ENCODE measurements at places on chromosomes 12 and 14.

DNA sequence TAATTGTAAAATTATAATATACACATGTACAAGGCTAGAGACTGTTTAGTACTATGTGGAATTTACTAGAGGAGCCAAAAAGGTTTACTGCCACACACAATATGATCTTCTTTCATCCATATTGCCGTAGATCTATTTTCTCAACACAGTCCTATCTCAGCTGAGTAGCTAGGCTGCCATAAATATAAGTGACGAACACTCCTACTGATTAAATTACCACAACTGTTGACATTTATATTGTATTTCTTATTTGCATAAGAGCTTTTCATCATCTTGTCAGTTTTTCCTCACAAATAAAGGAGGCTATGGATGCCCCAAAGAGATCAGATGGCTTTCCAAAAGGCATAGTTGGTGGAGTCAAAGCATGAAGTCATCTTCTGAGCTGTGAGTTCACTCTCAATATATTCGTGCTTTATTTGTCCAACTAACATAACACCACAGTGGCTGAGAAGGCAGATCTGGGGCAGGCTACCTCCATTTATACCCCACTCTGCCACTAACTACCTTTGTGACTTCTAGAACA, 78.6 kb downstream of the CCDC59 start:
- DNase-seq: no peak

DNA sequence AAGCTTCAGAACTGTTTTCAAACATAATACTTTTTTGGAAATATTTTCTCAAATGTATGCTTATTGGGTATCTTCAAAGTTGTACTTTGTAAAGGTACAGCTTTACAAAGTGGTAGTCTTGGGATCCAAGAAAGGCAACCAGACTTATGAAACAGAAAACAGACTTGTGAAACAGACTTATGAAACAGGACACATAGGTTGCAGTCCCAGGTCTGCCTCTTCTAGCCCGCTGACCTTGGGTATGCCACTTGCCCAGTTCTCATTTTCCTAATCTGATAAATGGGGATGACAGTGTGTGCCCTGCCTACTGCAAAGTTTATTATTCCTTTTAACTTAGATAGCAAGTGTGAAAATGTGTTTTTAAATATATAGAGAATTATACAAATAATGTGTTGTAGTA, 114.3 kb downstream of the KICS2 start:
- no peak for DNase-seq

GRCh38 chr12:106249411-106250135, 1.8 kb upstream of the CKAP4 start:
- no peak for DNase-seq

- no peak for DNase-seq
Observed at GRCh38 chr14:71591929-71592328, 340.3 kb upstream of the RGS6 start.

GRCh38 chr12:14784471-14784870, 18.8 kb downstream of the WBP11 start:
- no peak for DNase-seq

- peak; percentile 84 for DNase-seq
Observed at GRCh38 chr14:68792979-68793733, at the start of gene ZFP36L1. Gene ZFP36L1 (minus strand): TSS chr14:68793067. CDS start chr14:68792938, 129 bp downstream.

DNA sequence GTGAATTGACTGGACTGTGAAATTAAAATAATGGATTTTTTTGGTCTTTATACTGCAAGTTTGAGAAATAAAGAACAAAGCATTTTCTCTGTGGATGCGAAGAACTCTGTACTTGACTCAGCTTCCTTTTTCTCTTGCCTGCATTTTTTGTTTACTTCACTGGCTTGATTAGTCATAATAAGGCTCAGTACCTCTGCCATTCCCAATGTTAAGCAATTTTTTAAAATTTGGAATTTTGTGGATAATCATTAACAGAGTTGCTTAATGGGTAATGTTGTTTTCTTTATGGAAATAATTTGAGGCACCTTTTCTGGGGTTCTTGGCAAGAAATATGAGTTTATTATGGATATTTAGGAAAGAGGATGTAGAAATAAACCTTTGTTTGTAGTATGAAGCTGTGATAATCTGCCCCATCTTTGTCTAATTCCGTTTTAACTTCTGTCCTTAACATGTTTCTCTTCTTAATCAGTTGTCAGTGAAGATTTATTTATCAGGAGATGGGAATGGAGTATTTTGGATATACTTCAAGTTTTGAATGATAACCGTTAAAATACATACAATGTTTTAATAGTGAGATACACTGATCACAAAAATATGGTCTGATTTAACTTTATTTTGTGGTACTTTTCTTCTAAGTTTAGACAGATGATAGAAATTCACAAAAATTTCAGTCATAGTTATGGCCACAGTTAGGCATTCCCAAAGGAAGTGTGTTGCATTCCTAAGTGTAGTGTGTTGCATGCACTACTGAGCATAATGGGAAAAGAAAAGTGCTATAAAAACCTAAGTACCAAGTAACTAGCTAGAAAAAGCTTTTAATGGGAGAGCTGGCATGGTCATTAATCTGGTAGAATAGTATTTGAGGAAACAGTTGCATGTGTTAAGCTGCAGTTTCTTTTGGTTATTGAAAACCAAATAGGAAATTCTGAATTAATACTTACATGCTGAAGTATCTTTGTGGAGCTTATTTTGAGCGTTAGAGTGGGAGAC, 27.7 kb downstream of the WNK1 start:
- no peak for DNase-seq

GRCh38 chr12:19155981-19156734, 26.6 kb downstream of the PLEKHA5 start:
- DNase-seq: no peak

GRCh38 chr12:119864591-119864990, 12.5 kb downstream of the CIT start:
- no peak for DNase-seq

GRCh38 chr14:71913342-71913741, 18.9 kb upstream of the RGS6 start:
- DNase-seq: no peak

- no peak for DNase-seq
Observed at GRCh38 chr14:79629411-79630287, 581.7 kb downstream of the DIO2 start.

GRCh38 chr14:86055512-86056075, 525.6 kb downstream of the FLRT2 start:
- DNase-seq: no peak

GRCh38 chr12:52238207-52238840, 5.3 kb downstream of the KRT7 start:
- DNase-seq: no peak

DNA sequence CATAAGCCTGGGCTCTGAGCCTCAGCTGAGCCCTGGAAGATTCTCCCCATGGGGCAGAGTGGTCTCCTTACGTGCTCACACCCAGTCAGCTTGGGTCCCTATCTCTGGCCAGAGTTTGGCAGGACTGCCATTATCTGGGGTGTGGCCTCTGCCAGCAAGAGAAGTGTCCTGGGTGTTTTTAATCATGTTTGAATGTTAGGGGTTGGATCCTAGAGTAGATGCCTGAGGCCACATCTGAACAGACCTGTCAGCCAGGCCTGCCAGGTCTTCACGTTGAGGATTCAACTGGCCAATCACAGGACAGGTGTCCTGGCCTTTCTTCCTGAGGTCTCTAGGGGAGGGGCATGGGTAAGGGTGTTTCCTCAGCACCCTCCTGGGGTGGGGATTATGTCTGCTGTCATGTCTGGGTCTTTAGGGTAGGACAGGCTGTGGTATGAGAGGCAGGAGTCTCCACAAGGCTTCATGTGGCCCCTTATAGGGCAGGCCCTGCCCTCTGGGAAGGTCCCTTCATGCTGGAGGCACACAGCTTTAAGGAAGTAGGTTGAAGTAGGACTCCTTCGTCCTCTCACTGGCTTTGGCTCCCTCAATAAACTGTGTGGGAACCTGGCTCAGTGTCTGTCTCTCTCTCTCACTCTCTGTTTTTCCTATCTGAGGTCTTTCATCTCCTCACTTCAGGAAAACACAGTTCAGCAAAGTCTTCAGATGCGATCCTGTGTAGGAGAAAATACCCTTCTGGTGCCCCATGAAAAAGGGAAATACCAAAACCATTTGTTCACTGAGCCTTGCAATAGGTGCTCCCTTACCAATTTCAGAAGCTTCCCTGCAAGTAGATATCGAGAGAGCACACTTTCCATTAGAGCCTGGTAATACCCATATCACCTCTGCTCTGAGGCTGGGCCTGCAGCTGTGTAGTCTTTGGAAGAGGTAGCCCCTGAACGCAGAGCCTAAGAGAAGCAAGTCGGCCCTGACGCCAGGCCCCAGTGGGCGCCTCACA, 6.7 kb upstream of the FITM1 start:
- DNase-seq: no peak

DNA sequence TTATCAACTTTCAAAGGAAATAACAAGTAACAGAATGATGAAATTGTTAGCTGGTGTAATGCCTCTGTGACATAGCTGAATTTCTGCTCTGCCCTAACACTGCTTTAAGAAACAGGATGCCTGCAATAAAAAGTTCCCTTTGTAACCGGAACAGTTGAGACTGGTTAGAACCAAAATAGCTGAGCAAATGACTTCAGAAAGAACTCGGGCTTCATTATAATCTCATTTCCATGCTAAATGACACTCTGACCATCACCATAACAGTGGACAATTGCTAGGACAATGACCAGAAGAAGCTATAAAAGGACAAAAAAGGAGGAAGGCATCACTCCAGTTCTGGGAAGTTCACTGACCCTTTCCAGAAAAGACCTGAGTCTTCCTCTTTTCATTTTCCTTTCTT, 23.5 kb upstream of the PYGL start:
- DNase-seq: no peak

GRCh38 chr12:14427929-14428328, 62.4 kb downstream of the ATF7IP start:
- no peak for DNase-seq

- no peak for DNase-seq
Observed at GRCh38 chr14:93173943-93174395, 10.7 kb downstream of the MOAP1 start.

- no peak for DNase-seq
Observed at GRCh38 chr12:77796775-77797174, 33.9 kb upstream of the NAV3 start.

- no peak for DNase-seq
Observed at GRCh38 chr14:22896760-22897159, 13.7 kb downstream of the REM2 start.

DNA sequence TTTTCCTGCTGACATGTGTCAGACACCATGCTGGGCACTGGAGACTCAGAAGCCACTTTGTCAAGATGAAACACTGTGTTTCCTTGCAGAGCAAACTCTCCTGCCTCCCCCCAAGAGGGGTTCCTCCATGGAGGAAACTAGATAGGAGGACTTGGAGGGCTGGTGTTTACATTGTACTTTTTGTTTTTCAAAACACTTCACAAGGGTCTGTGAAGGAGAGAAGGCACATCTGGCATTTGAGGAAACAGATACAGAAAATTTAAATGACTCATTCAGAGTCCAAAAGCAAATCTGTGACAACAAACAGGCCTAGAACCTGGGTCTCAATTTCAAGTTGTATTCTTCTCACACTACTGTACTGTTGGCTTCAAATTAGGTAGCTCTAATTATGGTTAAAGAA, 6.7 kb upstream of the CDKL1 start:
- no peak for DNase-seq

GRCh38 chr14:22510527-22511110, 78.4 kb downstream of the DAD1 start:
- DNase-seq: no peak

GRCh38 chr14:35391388-35391710, 13.2 kb downstream of the NFKBIA start:
- no peak for DNase-seq

GRCh38 chr12:124861898-124862676, 1.6 kb downstream of the SCARB1 start:
- no peak for DNase-seq

DNA sequence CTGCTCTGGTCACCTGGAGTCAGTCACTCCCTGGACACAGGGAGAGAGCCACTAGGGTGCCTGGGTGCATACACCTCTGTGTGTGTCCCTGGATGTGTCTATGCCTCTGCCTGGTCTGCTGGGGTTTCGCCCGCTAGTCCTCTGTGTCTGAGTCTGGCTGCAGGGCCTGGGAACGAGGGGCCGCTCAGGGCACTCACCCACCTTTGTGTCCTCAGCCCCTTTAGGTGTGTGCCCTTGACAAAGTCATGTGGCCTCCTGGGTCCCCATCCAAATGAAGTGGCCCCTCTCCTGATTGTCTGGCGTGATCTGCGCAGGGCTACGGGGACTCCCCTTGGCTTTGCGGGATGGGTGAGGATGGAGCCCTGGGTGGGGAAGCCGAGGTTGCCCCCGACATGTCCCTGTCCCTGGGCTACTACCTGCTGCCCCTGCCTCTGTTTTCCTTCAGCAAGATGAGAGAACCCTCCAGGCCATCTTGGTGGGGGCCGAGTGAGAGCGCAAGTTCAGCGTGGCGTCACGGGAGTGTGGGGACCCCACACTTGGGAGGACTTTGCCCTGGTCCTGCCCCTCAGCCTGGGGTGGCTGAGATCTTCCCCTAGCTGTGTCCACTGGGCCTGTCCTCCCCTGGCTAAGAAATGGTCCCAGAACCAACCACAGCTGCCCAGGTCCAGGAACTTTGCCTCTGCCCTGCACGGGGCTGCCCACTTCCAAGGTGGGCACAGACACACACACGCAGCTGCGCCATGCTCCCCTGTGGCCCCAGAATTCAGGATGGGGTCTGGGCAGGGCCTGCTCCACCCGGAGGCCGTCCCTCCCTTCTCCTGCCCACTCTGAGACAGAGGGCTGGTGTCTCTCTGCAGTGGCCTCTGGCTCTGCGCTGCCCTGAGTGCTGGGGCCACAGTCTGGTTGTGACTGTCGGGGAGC, 2.7 kb upstream of the AHNAK2 start:
- DNase-seq: no peak

GRCh38 chr12:49827051-49827400, 1.2 kb downstream of the NCKAP5L start:
- DNase-seq: no peak

DNA sequence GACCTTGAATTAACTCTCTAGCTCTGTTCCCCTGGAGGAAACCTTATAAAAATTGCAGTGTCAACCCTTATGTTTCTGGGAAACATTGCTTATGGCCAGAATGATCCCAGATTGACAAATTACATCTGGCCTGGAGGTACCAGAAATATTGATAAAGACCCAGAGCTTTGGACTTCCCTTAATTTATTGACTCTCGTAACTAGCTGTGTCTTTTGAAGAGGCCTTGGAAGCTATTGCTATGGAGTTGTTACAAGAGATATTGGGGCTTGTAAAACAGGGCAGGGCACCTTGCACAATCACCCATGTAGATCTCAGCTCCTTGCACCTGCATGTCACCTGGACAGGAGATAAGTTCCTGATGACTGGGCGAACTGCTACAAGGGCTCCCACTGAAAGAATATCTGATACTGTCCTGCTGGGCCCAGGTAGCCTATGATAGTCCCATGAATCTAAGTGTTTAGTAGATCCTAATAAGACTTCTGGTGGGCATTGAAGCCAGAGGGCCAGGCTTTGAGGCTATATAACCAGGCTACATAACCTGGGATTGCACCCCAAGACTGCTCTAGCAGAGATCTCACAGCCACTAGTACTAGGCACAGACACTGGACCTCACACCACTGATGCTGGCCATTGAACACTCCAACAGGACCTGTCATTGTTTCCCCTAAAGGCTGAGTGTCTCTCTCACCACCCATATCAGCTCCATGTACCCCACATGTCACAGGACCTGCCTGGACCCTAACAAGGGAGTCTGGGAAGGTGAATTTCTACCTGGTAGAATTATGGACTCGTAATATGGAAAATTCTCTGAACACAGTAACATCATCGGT, 135.7 kb upstream of the PWP1 start:
- DNase-seq: no peak

All from activated B cell treated with CpG ODN at 0.5 μM for 24 hours (primary cell).